Activated T-helper 1 cell treated with anti-CD3 and anti-CD28 coated beads, Interleukin-12 subunit alpha, Interleukin-12 subunit beta, Interleukin-2, Interleukin-4 antibody, amounts not matched to agents 30 ng/mL and 10 ng/mL and 1 ng/mL, durations not matched to agents 14 hours and 24 hours and 36 hours (primary cell): ENCODE measurements at places on chromosomes 4 and X. TPM values are rescaled to one million over a fixed set of nuclear protein-coding genes. Genes with fewer than 3 reads are reported as not detected.

The CENPVL1 gene
- not detected in 2 replicates for total RNA-seq

The PNCK gene
- total RNA-seq, result 0.15 TPM in 1 of 2 replicates, not detected in the other

The ASB12 gene
- total RNA-seq, result not detected in 2 replicates

The TNIP3 gene
- total RNA-seq, result 21.9 and 23.9 TPM in 2 replicates

The AADAT gene
- not detected in 2 replicates for total RNA-seq

DNA sequence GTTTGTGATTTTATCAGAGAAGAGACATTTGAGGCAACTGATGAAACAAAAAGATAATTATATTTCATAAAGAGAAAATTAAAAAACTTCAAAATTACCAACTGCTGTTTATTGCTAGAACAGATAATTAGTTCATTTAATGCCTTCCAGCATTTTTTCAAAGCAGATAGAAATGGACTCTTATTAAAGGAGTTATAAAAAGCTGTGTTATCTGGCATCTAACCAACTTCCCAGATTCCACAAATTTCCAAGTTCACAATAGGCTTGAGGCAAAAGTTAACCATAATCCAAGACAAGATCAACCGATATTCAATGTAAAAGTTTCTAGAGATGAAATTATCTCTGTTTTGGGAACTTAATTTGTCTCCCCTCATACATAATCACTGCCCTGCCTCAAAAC lies 152.4 kb downstream of the TSPAN5 start:
- no peak for DNase-seq

The ADD1 gene
- 200 and 203 TPM in 2 replicates for total RNA-seq

GRCh38 chr4:67549123-67549522 lies 3.8 kb upstream of the CENPC start:
- DNase-seq, result no peak

- no peak for DNase-seq
Measured at GRCh38 chrX:152638443-152638904, 779 bp downstream of the GABRQ start.
